Stimulated activated CD4-positive, alpha-beta T cell treated with anti-CD3 and anti-CD28 coated beads, TNF-alpha, amount 100 ng/mL, for 24 hours (primary cell): ENCODE measurements at places on chromosomes 6 and 20.

DNA sequence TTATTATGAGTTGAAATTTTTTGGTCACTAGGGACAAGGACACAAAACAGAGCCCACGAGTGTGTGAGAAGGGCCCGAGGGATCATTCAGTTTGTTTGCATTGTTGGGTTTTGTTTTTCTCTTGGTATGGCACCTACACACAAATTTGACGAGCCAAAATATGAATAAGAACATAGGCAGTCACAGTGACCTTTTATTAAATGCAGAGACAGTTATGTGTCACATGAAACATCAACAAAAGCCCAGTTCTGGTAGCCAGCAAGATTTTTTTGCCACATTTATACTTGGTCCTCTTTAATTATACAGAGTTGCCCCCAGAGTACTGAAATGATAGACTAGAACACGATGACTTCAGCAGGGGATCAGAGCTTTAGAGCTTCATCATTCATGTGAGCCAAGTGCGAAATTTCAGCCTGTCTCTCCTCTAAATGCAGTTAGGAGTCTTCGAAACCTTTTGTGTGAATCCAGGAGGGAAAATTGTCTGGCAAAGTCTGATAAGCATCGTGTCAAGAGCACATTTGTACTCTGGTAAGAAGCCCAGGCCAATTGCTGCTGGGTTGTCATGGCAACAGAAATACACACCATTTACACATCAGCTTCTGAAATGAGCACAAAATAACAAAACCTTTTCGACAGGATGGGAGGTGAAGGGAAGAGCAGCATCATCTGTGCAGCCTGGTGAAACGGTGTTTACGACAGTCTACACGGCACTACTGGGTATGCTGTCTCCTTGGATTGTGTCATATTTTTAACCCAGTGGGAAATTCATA, 79.2 kb upstream of the RIPOR2 start:
- DNase-seq = no peak

DNA sequence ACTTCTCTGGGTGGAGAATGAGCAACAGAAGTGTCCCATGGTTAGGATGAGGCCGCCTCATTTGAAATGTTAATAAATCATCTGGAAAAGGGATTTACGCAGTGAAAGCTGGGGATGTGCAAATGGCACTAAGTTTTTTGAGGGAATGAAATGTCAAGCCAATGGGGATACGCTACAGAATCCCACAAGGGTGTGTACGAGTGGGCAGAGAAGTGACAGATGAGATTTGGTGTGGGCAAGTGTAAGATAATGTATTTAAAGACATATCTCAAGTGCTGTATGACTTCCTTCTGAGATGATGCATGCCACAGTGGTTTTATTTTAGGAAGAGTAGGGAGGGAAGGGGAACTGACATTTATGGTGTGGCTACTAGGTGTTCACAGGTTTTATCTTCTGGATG, 100.6 kb downstream of the LRFN2 start:
- no peak for DNase-seq

DNA sequence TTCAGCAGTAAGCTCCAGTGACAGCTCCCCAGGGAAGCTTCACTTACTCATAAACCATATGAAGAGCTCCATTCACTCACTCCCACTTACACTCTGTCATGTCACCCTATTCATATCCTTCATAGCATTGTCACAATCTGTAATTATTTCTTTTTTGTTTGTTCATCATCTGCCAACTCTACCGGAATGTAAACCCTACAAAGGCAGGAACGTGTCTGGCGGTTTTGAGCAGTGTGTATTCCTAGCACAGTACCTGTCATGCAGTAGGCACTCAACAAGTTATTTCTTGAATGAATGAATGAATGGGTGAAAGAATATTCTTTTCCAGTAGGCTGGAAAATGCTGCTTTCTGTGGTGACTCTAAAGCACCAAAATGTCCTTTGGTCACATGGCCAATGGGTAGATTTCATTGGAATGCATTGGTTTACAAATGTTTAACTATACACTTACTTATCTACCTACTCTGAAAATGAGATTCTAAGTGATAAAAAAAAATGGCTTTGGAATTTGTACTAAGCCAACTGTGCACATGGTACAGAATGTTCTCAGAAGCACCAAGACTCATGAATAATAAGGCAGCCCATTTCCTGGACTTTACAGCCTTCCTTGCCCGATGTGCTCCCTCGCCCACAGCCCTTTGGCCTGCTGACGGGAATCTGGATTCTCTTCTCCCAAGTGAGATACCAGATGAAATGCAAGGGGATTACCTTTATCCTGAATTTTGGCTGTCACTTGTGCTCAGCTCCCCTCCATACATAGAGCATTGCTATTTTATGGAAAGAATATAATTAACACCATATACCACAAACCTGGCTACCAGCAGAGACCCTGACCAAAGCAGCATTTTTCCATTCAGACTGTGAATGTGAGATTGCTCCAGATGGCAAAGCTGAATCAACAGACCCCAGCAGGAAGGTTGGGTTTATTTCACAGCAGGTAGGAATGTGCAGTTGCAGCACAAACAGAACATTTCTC, 273.3 kb downstream of the ALDH8A1 start:
- no peak for DNase-seq

DNA sequence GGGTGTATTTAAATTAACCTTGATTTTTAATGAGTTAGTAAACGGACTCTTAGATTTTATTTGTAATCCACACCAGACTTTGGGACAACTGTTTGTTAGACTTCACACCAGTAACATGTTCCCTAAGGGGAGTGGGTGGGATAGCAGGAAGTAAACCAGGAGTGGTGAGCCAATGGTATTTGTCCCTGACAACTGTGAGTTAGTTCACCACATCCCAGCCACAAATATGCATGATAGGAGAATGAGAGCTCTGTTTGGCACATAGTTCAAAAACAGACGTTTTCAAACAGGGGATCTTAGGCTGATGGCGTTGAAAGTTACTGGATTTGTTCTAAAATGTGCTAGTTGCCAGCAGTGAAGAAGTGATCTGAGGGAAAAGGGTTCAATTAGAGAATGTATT, 18.7 kb upstream of the COL10A1 start:
- DNase-seq = no peak

DNA sequence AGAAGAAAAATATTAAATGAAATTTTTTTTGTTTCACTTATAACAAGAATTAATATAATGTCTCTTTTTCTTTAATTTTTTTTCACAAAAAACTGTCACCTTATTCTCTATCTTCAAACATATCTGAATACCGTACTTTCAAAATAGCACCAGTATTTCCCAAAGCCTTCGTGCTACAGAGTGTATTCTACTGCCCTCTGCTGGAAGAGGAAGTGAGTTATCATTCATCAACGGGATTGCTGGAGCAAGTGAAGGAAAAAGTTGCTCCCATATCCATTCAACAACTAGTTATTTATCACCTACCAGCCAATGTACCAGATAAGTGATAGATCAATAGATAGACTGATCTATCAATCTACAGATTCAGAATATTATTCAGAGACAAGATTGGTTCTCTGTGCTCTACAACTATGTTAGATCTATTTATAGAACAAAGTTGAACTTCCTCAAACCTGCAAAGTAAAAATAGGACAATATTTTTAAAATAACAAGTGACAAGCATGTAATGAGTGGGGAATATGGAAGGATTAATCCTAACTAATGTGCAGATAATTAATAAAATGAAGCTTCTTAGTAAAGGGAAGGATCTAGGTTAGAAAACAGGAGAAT, 26.7 kb upstream of the TFAP2B start:
- no peak for DNase-seq
